Left ventricle myocardium superior (tissue), 1 donor: ENCODE measurements at places on chromosomes 7 and 10. TPM values are rescaled to one million over a fixed set of nuclear protein-coding genes. Genes with fewer than 3 reads are reported as not detected.
A peak's percentile ranks its signal among the peaks of the same experiment; 100 is the strongest.

Gene FOXK1
- total RNA-seq = 17.7 TPM

Gene CFAP58
- 1.2 TPM for total RNA-seq

Gene PITX3
- 1.1 TPM for total RNA-seq

Gene ZDHHC16
- total RNA-seq = 22.2 TPM

Gene FZD1
- 12.1 TPM for total RNA-seq

Gene DYDC2
- total RNA-seq = not detected

Gene TUBGCP2
- 42.6 TPM for total RNA-seq

Gene HOXA6
- total RNA-seq = not detected

Gene EFCAB10
- total RNA-seq = not detected

Gene ABCC2
- total RNA-seq = 0.25 TPM

Gene SYT15
- total RNA-seq = 3.6 TPM

Gene ADCYAP1R1
- 6.0 TPM for total RNA-seq

DNA sequence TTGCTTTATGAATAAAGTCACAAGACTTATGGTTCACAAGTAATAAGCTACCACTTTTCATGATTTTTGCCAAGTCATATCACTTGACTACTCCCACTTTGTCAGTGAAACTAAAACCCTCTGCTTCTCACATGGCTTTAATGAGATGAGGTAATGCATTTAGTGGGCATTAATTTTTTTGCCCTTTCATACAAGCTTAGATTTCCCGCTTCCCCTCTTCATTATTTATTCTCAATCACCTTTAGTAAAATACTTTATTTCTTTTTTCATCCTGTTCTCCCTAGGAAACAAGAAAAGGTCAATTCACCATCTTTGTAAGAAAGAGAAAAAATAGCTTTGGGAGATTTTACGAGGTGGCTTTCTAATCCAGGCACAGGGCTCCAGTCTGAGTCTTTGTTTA lies 109.6 kb upstream of the STARD3NL start:
- DNase-seq = no peak

DNA sequence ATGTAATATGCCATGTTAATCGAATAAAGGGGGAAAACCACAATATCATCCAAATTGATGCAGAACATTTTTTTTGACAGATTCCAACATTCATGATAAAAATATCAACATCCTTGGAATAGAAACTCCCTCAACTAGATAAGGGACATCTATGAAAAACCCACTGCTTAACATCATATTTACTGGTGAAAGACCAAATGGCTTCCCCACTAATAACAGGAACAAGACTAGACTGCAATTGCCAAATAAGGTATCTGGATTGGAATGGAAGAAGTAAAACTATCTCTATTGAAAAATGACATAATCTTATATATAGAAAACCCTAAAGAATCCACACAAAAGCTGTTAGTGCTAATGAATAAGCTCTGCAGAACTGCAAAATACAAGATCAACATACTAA lies 27.8 kb downstream of the SMURF1 start:
- no peak for DNase-seq

DNA sequence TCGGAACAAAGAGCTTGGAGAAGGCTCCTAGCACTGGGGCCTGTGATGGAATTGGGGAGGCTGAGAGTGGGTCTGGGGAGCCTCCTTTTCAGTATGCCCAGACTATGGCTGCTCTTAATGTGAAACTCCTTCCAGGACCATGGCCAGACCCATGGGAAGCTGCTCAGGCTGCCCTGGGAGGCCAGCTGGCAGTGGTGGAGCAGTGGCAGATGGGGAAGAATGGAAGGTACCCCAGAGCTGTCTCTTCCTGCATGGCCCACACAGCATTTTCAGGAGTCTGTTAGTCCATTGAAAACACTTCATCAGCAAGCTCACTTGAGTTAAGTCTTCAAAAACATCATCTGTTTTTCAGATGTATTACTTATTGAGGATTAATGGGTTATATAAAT lies 18.5 kb downstream of the NACAD start:
- DNase-seq = no peak

GRCh38 chr7:121605317-121605680 lies 209.2 kb upstream of the FAM3C start:
- no peak for DNase-seq

DNA sequence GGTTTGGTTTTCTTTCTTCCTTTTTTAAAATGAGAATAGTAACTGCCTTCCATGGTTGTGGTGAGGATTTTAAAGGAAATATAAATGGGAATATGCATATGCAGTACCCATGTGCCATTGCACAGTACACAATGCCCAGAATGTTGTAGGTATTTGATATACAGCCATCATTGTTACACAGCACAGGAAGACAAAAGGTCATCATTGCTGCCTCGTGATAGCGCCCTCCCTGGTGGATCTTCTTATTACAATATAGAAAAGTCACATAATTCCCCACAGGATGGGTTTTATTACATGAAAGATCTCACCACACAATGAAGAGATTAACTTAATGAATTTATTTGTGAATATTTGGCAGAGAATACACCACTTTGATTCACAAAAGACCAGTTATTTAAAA lies 76.5 kb downstream of the PPP1R17 start:
- no peak for DNase-seq

GRCh38 chr10:49749144-49749543 lies 13.0 kb downstream of the OGDHL start:
- DNase-seq = no peak

DNA sequence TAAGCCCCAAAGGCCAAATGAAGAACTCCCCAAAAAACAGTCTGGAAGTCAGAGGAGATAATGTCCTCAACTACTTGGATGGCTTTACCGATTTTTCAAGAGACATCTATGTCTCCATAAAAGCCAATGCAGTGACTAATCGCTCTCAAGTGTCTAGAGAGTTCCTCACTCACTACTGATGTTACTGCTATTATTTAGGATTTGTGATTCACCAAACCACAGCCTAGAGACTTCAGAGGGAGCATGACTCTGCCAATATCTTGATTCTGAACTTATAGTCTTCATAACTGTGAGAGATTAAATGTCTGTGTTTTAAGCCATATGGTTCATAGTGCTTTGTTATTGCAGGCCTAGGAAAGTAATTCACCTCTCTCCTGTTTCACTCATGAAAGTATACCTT lies 160.2 kb downstream of the IPMK start:
- no peak for DNase-seq

GRCh38 chr10:49151025-49151445 lies 17.2 kb upstream of the FAM170B start:
- DNase-seq = no peak

DNA sequence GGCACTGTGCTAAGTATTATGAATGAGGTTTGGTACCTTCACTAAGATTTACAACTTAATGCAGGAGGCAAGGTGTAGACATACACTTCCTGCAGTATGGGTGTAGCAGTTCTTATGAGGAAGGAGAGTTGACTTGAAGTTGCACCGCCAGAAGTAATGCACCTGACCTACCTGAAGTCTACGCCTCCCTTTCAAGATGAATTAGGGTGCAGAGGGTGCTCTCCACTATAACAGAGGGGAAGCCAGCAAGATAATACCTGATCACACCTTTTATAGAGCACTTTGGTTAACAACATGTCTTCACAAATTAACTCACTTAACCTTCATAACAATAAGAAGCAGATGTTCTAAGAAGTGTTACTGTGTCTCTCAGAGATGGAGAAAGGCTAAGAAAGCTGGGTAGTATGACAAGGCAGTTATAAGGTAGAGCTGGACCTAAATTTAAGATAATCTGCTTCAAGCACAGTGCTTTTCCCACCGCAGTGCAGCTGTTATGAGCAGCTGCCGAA lies 552 bp upstream of the RAB18 start:
- no peak for DNase-seq

GRCh38 chr7:1176891-1177373 lies 16.9 kb upstream of the ZFAND2A start:
- DNase-seq = peak; percentile 74

DNA sequence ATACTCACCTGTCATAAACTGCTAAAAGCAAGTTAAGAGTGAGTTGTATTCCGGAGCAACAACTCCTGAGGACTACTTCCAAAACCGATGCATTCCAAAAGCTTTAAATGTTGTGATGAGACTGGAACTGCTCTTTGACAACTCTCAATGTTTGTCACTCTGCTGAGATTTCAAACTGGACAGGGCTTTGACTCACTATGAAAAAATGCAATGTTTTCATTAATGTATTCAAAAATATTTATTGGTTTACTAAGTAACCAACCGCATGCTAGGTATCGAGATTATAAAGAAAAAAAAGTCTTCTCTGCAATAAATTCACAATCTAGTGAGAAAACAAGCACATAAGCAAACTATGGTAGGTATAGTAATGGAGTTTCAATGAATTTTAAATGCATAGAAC lies 107.9 kb upstream of the GNAI1 start:
- no peak for DNase-seq

- no peak for DNase-seq
These were observed 59.2 kb upstream of the JAZF1 start for GRCh38 chr7:28239823-28240204.

DNA sequence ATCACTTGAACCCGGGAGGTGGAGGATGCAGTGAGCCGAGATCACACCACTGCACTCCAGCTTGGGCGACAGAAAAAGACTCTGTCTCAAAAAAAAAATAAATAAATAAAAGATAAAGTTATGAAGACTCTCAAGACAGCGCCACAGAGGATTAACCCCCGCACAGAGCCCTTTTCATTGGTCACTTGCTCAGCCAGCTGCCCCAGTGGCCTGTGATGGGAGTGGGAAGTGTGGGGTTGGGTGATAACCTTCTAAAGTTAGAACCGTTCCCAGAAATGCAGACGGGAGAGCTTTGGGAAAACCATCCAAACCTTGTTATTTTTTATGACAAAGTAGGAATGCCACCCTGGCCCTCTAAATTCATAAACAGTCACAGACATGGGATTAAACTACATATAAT lies 57.4 kb downstream of the PARP12 start:
- DNase-seq = no peak

DNA sequence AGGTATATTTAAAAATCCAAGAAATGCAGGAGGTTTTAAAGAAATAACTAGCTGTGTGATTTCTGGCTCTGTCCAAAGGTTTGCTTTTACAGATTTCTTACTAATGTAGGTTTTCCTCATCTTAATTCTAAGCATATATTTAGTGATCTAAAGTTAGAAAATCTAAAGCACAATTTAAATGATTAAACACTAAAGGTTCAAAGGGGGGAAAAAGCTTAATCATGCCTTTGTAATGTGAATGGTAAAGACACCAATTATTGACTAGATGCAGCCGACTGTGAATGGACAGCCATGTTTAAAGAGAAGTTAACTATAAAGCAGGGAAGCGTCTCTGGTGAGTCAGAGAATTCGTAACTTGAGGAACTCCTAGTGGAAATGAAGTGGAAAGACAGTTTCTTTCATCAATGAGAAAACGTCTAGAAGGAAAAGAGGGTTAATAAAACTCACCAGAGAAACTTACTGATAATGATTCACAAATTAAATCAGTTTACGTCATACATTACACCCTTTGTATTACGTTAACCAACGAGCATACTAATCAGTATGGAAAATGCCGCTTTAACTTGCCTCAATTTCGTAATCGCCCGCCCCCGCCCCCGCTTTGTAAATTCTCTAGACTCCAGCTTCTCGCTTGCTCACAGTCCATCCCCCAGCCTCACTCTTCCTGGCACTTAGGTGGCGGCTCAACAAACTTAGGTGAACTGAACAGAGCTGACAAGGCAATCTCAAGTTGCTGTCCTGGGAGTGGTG lies 1.1 kb upstream of the HBP1 start:
- DNase-seq = no peak

DNA sequence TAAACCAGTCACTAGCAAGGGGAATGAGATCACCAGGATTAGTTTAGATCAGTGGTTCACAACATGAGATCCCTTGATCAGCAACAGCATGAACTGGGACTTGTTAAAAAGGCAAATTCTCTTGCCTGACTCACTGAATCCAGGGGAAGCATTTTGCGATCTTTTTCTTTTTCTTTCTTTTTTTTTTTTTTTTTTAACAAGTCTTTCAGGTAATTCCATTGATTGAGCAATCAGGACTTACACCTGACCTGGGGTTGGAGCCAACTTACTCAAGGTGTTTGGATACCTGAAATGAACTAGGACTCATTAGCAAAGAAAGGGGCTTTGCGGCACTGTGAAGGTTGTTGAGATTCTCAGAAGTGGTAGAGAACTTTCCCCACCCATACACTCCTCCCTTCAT lies 47.1 kb upstream of the PRR15 start:
- DNase-seq = no peak

DNA sequence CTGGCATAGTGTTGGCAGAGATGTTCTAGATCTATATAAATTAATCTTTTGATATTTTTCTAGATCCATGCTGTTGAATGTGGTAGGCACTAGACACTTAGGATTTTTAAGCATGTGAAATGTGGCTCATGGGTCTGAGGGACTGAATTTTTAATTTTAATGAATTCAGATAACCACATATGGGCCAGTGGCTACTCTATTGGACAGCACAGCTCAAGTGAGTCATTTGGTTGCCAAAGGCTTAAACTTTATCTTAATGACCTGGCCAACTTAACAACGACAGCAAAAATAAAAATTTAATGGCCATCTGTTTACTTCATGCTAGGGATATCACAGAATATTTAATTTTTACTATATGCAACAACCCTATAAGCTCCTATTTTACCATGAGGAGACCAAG lies 61.4 kb downstream of the CDK14 start:
- DNase-seq = no peak

GRCh38 chr10:132104471-132105301 lies 38.9 kb downstream of the JAKMIP3 start:
- no peak for DNase-seq
